ENCODE measurements at places on chromosomes 5 and 9.

DNA sequence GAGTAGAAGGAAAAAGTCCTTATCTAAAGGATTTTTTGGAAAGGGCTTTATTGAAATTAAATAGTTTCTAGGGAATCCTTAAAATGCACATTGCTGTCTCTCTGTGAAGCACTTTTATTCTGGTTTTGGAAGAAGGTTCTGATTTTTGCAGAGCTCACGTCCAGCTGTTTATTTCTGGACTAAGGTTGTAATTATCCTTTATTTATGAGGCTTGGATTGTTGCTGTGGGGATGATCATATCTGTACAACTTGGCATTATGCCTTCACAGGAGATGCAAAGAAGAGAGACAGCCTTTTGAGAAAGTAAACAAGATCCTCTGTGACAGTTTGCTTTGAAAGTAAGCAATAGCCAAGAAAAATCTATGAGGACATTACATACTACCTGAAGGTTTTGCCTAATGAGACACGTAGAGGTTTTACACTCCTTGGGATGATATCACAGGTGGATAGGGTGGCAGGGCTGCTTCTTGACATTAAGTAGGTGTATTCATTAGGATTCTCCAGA is 14.6 kb downstream of the SMARCA2 start:
- DNase-seq, result no peak

DNA sequence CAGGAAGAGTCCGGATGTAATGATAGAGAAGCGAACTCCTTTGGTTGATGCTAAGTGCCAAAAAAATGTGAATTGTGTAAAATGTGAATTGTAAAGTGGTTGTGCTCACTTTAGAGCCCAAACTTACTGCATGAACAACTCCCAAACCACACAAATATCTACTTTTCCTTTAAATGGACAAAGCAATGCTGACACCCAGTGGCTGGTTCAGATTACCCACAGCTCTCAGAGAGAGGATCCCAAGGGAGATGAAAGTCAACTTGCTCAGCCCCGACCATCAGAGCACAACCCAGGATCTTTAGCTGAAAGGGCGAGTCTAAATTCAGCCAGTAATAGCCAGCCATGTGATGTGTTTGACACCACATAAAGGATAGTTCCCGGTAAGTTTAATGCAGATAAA is 133.7 kb downstream of the NMUR2 start:
- no peak for DNase-seq

GRCh38 chr9:20722221-20722620 is 38.2 kb downstream of the FOCAD start:
- DNase-seq, result no peak

DNA sequence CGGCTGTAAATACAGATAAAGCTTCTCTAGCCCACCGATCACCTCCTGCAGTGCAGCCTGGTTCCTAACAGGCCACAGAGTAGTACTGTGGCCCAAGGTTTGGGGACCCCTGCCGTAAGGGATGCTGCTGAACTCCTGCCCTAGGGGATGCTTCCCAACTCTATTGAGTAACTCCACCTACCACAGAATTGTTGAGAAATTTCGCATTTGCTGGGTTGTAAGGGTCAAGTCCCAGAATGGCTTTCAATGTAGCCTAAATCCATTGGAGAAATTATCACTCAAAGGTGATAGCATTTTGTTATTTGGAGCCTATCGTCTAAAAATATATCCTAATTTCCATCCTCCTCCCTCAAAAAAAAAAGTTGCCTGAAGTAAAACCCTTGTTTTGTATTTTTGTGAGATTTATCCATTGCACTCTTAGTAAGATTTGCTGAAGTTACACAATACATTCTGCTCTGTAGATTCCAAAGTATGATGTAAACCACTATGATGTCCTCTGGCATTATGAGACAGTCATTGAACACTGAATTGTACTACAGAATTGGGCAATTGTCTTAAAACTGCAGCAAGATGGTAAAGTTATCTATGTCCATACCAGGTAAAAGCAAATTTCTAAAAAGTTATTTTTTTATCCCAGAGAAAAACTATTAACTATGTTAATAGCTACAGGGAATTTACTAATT is 14.0 kb downstream of the ACTBL2 start:
- DNase-seq, result no peak

DNA sequence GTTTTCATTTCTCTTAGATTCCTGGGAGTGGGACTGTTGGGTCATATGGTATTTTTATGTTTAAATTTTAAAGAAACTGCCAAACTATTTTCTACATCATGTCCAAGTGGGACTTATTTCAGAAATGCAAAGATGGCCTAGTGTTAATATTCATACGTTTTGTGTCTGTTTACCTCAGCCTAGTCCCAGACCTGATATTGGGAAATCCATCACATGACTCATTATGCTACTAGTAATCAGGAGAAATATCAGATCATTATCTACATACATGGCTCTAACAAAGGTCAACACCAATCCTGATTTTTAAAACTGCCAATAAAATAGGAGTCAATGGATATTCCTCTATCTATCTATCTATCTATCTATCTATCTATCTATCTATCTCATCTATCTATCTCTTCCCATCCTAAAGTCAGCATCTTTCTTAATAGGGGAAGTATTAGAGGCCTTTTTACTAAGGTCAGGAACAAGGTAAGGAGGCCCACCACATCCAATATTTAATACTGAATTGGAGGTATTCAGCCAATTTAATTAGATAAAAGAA is 4.7 kb downstream of the RASGEF1C start:
- no peak for DNase-seq

- DNase-seq, result no peak
Observed at GRCh38 chr5:150402229-150402773, 10.4 kb downstream of the CD74 start.

DNA sequence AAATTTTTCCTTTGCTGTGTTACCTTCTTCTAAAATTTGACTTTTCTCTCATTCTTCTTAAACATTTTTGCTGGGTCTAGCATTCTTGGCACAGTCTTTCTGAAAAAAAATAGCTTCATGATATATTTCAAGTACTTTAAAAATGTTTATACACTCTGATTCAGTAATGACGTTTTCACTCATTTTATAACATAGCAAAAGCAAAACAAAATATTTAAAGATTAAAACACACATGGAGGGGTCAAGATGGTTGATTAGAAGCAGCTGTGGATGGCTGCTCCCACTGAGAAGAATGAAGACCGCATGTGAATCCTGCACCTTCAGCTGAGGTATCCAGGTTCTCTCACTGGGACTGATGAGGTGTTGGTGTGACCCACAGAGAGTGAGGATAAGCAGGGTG is 188.2 kb downstream of the SGCD start:
- DNase-seq, result no peak

DNA sequence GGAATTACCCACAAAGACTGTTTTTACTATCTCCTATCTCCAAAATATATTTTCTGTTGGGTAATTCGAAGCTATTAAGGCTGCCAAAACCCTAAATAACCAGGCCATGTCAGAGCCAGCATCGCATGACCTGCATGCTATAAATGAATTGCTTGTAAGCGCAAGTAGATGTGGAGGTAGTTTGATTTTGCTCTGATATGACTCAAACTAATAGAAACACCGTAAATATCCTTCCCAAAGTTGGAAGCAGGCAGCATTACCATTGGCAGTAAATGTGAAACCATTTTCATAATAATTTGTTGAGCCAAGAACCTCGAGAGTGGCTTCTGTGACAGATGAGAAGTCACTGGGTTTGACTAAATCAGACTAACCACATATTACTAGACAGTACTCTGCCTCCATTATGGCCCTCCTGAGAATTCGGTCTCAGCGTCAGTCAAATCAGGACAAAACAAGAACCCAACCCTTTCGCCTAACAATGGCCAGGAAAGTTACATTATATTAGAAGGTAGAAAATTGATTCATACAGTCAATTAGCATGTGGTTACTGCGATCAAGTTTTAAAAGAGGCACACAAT is 289.8 kb downstream of the SPOCK1 start:
- no peak for DNase-seq

- DNase-seq, result no peak
Observed at GRCh38 chr9:109164042-109164441, 3.0 kb downstream of the FRRS1L start.

GRCh38 chr9:70625078-70625477 is 210.6 kb upstream of the KLF9 start:
- no peak for DNase-seq

GRCh38 chr5:149427374-149427773 is 48.3 kb upstream of the IL17B start:
- no peak for DNase-seq

DNA sequence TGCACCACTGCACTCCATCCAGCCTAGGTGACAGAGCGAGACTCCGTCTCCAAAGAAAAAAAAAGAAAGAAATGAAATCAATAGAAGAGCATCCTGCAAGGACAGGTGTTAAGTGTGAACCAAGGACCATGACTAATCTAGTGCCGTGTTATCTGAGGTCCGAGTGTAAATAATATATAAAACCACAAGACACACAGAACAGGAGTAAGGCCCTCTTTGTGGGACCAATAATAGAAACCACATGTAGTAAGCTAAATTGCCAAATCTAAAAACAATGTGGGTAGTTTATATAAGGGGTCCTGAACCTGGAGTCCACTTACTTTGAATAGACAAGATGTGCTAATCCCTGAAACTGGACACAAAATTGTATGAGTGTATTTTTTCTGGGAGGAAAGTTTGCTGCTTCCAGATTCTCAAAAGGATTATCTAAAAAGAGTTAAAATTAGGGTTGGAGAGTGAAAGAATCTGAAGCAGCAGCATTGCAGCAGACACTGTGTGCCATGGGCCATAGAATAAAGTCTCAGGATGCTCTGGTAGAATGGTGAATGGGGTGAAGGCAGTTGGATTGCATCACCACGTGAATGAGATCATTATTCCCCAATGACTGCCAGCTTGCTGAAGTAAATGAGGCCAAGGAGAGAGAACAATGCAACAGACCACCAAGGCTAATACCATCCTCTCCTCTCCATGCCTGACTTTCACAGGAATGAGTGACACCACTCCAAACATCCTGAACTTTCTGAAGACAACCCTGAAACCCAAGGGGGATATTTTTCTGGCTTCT is 222.7 kb downstream of the DCP2 start:
- DNase-seq, result no peak

- no peak for DNase-seq
Observed at GRCh38 chr9:79664375-79664831, 92.6 kb downstream of the TLE4 start.

DNA sequence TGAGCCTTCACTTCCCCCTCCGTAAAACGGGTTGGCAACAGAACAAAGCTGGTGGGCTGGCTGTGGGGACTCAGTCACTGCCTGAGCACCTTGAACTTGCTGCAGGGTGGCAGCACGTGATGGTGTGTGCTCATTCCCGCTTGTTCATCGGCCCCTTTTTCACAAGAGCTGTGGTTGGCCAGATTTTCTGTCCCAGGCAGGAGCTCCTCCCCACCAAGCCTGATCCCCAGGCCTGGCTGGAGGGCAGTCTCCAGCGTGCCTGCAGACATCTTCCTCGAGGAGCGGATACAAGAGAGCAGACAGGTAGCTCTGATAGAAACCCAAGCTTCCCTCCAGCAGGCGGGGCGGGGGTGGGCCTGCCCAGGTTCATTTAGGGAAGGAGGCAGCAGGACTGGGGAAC is 61.9 kb upstream of the ORM1 start:
- DNase-seq, result no peak
